Activated naive CD8-positive, alpha-beta T cell treated with anti-CD3 and anti-CD28 coated beads, Interleukin-2, amount 10 ng/mL, durations not matched to agents 7 days and 5 days (primary cell): ENCODE measurements at places on chromosomes 2 and 18.

GRCh38 chr2:63882395-63883105 lies 40.9 kb downstream of the UGP2 start:
- H3K4me1 ChIP-seq, result peaks cover 12% of the 10 kb centered on the region
- no peaks in the 10 kb centered on the region for H3K27me3 ChIP-seq
- no peak for DNase-seq
- peaks cover 41% of the 10 kb centered on the region for H3K36me3 ChIP-seq

GRCh38 chr2:234165421-234165820 lies 114.9 kb downstream of the SPP2 start:
- DNase-seq, result no peak
- H3K4me3 ChIP-seq, result no peak overlapping the region
- H3K27me3 ChIP-seq, result no peaks in the 10 kb centered on the region
- H3K27ac ChIP-seq, result no peak overlapping the region
- peaks cover 16% of the 10 kb centered on the region for H3K4me1 ChIP-seq

DNA sequence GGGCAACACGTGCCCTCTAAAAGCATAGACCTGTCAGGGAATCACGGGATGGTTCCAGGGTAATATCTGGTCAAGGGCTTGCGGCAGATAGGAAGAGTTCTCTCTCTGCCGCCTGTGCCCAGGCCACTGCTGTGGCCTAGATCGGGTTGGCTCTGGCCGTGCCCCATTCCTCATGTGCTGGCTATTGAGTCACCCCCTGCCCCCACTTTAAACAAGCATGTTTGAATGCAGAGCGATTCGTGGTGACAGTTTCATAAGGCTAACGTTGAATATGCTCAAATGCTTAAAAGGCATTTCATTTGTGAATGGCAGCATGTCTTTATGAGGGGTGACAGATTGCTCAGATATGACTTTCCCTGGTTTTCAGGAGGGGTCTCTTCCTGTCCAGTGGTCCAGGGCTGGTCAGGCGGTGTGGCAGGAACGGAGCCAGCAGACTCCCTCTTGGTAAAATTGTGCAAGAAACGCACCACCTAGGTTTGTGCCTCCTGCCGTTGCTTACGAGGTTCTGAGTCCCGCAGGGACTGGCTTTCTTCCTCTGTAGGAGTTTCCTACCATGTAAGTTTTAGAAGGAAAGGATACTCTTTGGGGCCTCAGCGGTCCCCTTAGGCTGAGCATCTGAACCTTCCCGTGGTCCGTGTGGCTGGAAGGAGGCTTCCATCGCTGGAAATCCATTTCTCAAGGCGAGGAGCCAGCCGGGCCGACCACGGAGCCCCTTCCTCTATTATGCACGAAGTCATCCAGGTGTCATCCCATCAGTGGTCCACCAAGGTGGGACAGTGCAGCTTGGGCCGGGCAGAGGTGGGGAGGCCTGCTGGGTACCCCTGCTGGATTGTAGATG lies 50.2 kb downstream of the AGAP1 start:
- no peak for DNase-seq
- no peak overlapping the region for H3K27ac ChIP-seq
- H3K4me3 ChIP-seq, result no peak overlapping the region

- H3K36me3 ChIP-seq, result peaks cover 46% of the 10 kb centered on the region
- H3K27ac ChIP-seq, result no peak overlapping the region
- no peak overlapping the region for H3K4me3 ChIP-seq
- no peaks in the 10 kb centered on the region for H3K27me3 ChIP-seq
Observed at GRCh38 chr2:224807153-224807964, 91.2 kb upstream of the CCDC195 start.

- H3K27me3 ChIP-seq, result no peaks in the 10 kb centered on the region
- H3K4me1 ChIP-seq, result no peaks in the 10 kb centered on the region
- peaks cover 6% of the 10 kb centered on the region for H3K36me3 ChIP-seq
- H3K27ac ChIP-seq, result no peak overlapping the region
- no peak overlapping the region for H3K4me3 ChIP-seq
- DNase-seq, result no peak
Observed at GRCh38 chr2:241180495-241180894, 8.0 kb upstream of the ANO7 start.
